ENCODE measurements at places on chromosomes 4 and X. TPM values are rescaled to one million over a fixed set of nuclear protein-coding genes. Genes with fewer than 3 reads are reported as not detected.

The BMX gene
- 1.6 TPM for total RNA-seq

The GPRASP3 gene
- total RNA-seq = 2.0 TPM

The TBC1D8B gene
- 6.4 TPM for total RNA-seq

The GYPB gene
- total RNA-seq = not detected

The CXXC4 gene
- 0.34 TPM for total RNA-seq

The SPANXB1 gene
- not detected for total RNA-seq

The MAGEC2 gene
- not detected for total RNA-seq

The ADGRG2 gene
- 1.1 TPM for total RNA-seq

The SMS gene
- 44.6 TPM for total RNA-seq

The PABPC4L gene
- 1.1 TPM for total RNA-seq

The MAMLD1 gene
- total RNA-seq = 11.7 TPM

The USP27X gene
- total RNA-seq = 1.1 TPM

The NLGN3 gene
- total RNA-seq = 0.57 TPM

The TBC1D14 gene
- 43.7 TPM for total RNA-seq

The XAGE2 gene
- total RNA-seq = not detected

The P2RY8 gene
- 7.1 TPM for total RNA-seq

The EGF gene
- total RNA-seq = not detected

The DCAF12L2 gene
- total RNA-seq = 0.51 TPM

The MAGEA1 gene
- not detected for total RNA-seq

The AP1S2 gene
- total RNA-seq = 101 TPM

The TMEM150C gene
- 32.1 TPM for total RNA-seq

The DMRTC1B gene
- not detected for total RNA-seq

The ENAM gene
- total RNA-seq = not detected

The MAGEE2 gene
- not detected for total RNA-seq

The GAGE12H gene
- total RNA-seq = not detected

The SOWAHD gene
- 3.4 TPM for total RNA-seq

The TLR8 gene
- total RNA-seq = 35.5 TPM

The LNX1 gene
- total RNA-seq = 20.0 TPM

The PNMA6F gene
- total RNA-seq = not detected

The VCX3A gene
- total RNA-seq = not detected

The TLR2 gene
- total RNA-seq = 91.5 TPM

The ADH7 gene
- total RNA-seq = not detected

The GSTCD gene
- total RNA-seq = 10.9 TPM

The MORF4L2 gene
- total RNA-seq = 132 TPM

The MAGEB10 gene
- not detected for total RNA-seq

The TCEAL7 gene
- 2.6 TPM for total RNA-seq

The CSAG1 gene
- total RNA-seq = not detected

The TRAPPC2 gene
- 5.9 TPM for total RNA-seq

The SPIN2A gene
- 0.66 TPM for total RNA-seq

The UCP1 gene
- total RNA-seq = not detected

The MCUB gene
- 28.6 TPM for total RNA-seq

The PRPS2 gene
- total RNA-seq = 18.5 TPM

The TMEM271 gene
- total RNA-seq = not detected

The IL15 gene
- 9.0 TPM for total RNA-seq

The NDP gene
- not detected for total RNA-seq

The PDCL2 gene
- total RNA-seq = not detected

The PDZD4 gene
- total RNA-seq = 0.65 TPM

The DIPK2B gene
- total RNA-seq = 19.6 TPM

The SHOX gene
- 0.17 TPM for total RNA-seq

The SUPT20HL2 gene
- total RNA-seq = not detected

The RBM46 gene
- total RNA-seq = not detected

The IDH3G gene
- total RNA-seq = 69.9 TPM

The EPGN gene
- not detected for total RNA-seq

Data from subcutaneous adipose tissue (tissue), 4 donors.